ENCODE measurements at places on chromosomes 7 and 10.

GRCh38 chr7:6228361-6229229 is 43.8 kb downstream of the CYTH3 start:
- no peak for DNase-seq

GRCh38 chr7:498678-499641 is 20.7 kb downstream of the PDGFA start:
- no peak for DNase-seq

- no peak for DNase-seq
These were observed 17.1 kb upstream of the TMEM120A start for GRCh38 chr7:76011442-76011861.

- DNase-seq = no peak
These were observed 112.2 kb downstream of the LARP4B start for GRCh38 chr10:819326-819725.

DNA sequence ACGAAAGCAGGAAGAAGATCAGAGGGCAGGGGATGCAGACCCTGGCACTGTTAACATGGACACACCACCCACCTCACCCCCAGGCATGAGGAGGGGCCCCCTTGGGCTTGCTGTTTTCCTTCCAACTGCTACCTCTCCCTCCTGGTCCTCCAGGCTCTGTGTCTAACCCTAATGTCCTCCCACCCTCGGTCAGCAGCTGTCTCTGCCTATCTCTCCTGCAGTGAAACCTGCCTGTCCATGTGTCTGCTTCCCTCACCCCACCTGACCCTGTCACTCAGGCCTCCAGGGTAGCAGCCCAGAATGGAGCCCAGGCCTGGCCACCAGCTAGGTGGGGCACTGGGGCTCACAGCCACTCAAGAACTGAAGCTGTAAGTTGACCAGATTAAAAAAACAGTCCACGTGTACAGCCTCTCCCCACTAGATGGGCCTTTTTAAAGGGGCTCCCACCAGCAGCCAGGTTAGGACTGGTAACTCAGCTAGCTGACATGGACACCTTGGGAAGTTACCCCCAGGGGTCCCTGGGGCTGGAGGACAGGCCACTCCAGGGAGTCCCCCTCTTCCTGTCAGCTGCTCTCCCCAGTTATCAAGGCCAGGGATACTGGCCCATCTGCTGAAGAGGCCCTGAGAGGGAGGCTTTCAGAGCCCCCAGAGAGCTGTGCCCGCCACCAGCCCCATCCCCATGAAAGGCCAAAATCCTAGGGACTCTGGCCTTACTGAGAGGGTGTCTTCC is 1.5 kb downstream of the SMARCD3 start:
- DNase-seq = no peak

DNA sequence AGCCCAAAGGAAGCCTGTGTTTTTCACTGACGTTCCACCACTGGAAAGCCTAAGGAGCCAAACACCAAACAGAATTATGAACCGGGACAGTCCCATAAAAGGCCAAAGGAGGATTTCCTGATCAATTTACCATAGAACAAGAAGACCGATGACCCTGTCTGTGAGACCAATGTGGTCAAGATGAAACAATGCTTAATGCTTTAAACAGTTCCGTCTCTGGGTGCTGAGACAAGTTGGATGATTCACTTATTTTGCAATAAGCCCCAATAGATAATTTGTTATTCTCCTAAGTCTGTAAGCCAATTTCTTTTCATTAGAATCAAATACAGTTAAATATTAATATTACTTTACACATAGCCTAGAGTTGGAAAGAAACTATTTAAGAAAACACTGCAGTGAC is 134.9 kb downstream of the MICU1 start:
- no peak for DNase-seq

DNA sequence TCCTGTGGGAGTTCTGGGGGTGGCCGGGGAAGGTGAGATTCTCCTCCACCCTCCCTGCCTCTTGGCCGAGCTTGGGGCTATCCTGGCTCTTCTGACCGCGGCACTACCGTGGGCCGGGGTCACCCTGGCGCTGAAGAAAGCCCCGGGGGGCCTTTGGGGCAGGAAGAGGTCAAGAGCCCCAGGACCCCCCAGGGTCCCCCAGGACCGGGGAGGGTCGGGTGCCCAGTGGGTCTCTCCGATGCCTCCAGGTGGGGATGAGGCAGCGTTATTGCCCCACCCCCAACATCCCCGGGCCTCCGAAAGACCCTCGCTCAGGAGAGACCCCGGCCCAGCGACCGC is 439 bp upstream of the KNDC1 start:
- DNase-seq = no peak

DNA sequence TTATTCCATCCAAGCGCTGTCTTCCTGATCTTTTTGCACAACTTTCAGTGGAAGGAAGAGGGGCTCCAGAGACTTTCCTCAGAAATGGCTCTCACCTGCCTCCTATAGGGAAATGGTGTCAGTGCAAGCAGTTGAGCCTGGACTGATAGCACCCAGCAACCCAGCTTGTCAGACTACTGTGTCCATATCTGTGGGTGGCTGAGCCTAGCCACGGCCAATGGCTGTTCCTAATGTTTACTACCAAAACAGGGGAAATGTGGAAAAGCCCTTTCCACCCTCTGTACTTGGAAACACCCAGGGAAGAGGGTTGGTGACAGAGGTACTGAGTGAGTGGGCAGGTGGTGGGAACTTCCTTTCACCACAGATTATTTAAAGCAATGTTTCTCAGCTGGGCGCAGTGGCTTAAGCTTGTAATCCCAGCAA is 4.3 kb upstream of the YKT6 start:
- peak; percentile 21 for DNase-seq

DNA sequence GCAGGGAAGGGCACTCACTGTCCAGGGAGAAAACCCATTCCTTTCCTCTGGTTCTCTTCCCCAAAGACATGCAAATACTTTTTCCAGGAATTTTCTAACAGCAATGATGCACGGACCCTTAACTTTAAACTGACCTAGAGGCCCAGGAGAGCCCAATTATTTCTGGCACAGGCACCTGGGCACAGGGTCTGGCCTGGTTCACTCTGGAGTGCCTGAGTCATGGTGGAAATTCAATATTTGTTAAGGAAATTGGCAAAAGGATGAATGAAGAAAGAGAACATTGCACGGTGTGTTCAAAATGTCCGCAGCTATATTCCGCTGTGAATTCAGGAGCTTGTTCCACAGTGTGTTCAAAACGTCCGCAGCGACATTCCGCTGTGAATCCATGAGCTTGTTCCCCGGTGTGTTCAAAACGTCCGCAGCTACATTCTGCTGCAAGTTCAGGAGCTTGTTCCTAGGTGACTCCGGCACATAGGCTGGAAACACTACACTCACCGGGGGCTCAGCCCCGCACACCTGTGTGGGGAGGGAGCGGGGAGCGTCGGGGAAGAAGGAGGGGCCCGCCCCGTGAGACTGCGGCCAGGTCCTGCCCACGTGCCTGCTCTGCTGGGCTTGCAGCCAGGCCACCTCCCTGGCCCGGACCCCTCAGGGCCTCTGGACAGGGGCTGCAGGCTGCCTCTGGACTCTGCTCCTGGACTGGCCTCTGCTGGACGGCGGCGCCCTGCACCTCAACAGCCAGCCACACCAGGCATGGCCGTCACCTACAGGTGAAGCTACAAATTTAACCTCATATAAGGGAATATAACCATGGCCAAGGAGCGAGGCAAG is 72.0 kb upstream of the FAM20C start:
- DNase-seq = no peak

GRCh38 chr10:111974325-111974724 is 209.2 kb downstream of the GPAM start:
- DNase-seq = no peak

DNA sequence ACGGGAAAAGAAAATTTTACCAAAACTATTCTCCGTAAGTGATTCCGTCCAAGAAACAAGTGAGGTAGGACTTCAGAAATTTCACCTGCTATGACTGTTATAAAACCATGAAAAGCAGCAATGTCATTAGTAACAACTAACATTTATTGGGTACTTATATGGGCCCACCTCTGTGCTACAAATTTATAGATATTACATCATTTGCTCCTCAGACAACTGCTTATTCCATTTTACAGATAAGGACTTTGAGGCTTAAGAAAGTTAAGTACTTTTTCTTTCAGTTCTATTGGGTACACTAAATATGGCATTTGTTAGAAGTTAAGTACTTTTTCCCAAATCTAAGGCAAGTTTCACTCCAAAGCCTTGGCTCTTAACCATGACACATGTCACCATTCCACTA is 36.3 kb downstream of the HACD1 start:
- DNase-seq = no peak

- no peak for DNase-seq
These were observed 73.0 kb upstream of the PFKP start for GRCh38 chr10:2994221-2994961.

DNA sequence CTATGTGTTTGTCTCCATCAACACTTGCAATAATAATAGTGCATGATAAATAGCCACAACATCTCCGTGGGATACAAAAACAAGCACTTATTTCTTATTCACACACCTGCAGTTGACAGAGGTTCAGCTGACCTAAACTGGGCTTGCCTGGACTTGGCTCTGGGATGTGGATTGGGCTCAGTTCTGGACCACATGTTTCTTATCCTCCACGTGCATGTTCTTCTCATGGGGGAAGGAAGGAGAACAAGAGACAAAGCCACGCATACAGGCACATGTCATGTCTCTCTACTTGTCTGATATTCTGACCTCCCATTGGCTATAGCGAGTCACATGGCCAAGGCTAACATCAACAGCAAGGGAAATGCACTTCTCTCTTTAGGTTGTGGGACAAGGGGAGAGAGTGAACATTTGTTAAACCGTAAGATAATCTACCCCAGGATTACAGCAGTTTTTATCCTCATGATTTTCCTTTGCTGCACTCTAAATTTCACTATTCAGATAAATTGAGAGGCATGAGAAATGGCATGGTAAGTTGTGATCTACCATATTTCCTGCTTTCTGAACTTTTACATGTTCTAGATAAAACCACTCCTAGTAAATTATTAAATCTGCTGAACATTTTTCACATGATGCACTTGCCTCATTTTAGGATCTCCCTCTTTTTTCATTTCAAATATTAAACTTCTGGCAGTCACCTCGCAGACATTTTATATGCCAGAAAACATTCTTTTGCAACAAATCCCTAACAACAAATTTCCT is 33.7 kb downstream of the CFAP58 start:
- DNase-seq = peak; percentile 7

DNA sequence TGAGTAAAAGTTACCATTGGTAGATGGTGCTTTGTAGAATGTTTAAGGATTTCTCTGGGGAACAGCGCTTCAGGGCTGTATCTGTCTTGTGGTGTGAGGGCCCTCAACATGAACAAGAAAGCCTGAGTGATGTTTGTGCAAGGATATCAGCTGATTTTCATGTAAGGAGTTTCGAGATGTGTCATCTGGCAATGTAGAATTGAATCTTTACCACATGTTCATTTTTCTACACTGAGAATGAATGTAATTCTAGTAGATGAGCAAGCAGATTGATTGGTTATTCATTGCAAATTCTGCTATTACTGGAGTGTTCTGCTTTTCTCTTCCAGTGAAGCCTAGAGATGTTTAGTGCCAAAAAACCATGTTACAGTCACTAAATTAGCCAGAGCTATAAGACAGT is 87.7 kb downstream of the ST7 start:
- no peak for DNase-seq

- DNase-seq = no peak
These were observed 240.7 kb downstream of the TCERG1L start for GRCh38 chr10:131070856-131071255.

DNA sequence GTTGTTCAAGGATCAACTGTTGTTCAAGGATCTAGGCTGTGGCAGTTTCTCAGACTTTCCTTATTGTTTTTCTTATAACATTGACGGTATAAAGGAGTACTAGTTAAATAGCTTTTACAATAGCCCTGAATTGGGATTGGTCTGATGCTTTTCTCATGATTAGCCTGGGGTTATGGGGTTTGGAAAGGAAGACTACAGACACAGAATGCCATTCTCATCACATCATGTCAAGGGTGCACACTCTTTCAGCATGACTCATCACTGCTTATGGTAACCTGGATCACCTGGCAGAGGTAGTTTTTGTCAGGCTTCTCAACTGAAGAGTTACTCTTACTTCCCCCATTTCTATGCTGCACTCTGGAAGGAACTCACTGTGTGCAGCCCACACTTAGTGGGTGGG is 194.2 kb upstream of the NPSR1 start:
- DNase-seq = no peak
